ENCODE measurements at places on chromosomes 11 and 22. TPM values are rescaled to one million over a fixed set of nuclear protein-coding genes. Genes with fewer than 3 reads are reported as not detected.

GRCh38 chr11:59184691-59185339 lies 12.9 kb downstream of the DTX4 start:
- DNase-seq = no peak

DNA sequence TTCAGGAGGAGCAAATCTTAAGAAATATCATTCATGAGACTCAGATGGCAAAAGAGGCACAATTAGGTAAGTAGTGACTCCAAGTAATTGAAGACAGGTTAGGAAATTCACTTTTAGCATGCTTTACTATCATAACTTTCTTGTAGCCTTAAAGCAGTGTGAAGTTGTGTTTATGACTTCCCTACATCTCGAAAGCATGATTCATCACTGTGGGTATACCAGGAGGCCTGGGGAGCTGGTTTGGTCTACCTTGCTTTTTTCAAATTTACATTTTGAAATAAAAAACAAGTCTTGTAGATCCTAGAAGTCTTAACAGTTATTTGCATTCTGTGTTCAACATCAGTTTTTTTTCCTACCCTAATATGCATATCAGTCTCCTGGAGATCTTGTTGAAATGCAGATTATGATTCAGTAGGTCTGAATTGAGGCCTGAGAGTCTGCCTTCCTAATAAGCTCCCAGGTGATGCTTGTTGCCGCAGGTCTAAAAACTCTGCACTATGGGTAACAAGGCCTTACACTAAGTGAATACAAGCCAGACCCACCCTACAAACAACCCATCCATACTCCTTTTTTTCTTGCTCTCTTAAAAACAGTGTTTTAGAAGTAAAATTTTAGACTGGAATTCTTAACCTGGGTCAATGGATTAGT lies 41.4 kb downstream of the TTC17 start:
- DNase-seq = no peak

GRCh38 chr11:47943721-47944586 lies 36.4 kb upstream of the PTPRJ start:
- no peak for DNase-seq

- no peak for DNase-seq
Measured at GRCh38 chr11:41245704-41246398, 213.6 kb downstream of the LRRC4C start.

- no peak for DNase-seq
Measured at GRCh38 chr11:84089072-84090057, 803.2 kb upstream of the CCDC90B start.

DNA sequence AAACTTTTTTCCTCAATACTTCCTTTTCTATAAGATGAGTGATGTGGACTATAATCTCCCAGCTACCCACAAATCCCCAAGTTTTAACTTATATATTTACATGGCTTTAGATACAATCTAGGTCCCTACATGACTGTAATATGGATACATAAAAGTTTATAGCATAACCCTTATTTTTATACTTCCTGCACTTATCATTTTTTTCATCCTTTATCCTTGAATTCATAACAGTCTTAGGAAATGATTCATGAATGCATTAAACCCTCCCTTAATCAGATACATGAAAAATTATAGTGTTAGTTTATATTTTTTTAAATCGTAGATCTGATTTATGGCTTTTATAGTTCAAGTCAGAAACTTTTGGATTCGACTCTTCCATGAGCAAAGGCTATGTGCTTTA lies 195.8 kb downstream of the MAML2 start:
- DNase-seq = no peak

- DNase-seq = peak; percentile 41
Measured at GRCh38 chr11:46363031-46363407, 15.8 kb downstream of the DGKZ start.

DNA sequence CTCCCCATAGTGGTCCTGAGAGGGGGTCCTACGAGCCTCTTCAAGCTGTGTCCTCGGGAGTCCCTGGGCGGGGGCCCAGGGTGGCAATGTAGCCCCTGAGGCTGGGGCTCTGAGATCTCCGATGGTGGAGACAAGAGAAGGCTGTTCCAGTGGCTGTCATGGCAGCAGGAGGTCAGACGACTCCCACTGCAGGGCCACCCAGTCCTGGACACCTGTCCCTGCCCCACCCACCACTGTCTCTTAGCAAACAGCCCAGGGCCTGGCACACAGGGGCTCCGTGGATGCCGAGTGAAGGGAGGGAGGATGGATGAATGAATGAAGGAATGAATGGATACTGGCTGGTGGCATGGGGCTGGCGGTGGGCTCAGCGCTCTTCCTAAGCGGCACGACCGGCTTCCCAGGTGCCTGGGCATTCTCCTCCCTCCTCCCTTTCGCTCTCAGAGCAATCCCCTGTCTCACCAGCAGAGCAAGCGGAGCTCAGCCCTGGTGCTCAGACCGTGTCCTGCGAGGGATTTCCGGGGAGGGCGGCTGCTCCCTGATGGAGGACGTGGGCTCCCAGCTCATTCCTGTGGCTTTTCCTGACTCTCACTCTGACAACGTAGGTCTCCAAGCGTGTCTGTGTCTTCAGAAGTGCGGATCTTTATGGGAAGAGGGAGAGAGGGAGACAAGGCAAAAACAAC lies 1272.6 kb downstream of the BRD1 start:
- DNase-seq = no peak

- no peak for DNase-seq
Measured at GRCh38 chr11:128893578-128894285, 2.6 kb downstream of the KCNJ5 start.

Gene KRTAP5-1
- total RNA-seq = not detected

Gene INPPL1
- 137 TPM for total RNA-seq

Gene RPS25
- 1,647 TPM for total RNA-seq

Gene CYB5R2
- 104 TPM for total RNA-seq

Gene MMP27
- 0.78 TPM for total RNA-seq

Gene OR2D2
- total RNA-seq = not detected

Gene NLRP6
- 1.1 TPM for total RNA-seq

Gene HSPB2
- total RNA-seq = 1.4 TPM

Gene NCAM1
- 121 TPM for total RNA-seq

Gene PLA2G3
- not detected for total RNA-seq
